ENCODE measurements at places on chromosomes 6 and 20.

DNA sequence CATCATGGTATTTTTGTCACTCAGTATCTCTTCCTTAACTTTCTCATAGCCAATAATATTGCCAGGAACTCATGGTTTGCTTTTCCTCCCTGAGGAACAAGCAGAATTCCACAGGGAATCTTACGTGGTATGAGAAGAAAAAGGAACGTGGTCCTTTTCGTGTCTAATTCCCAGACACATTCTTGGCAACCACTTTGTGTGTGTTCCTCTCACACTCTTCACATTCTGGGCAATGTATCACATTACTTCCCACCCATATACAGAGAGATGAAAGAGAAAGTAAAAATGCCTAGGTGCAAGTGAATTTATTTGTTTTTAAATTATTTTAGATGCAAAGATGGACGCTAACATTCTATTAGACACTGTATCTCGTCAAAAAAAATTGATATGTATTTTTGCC is 102.7 kb downstream of the PTPRK start:
- DNase-seq, result no peak

GRCh38 chr20:14337400-14338171 is at the start of gene FLRT3:
Gene FLRT3, minus strand, starts transcription at chr20:14337612. Its CDS starts 10,106 bp downstream, at chr20:14327506.
- DNase-seq, result no peak

DNA sequence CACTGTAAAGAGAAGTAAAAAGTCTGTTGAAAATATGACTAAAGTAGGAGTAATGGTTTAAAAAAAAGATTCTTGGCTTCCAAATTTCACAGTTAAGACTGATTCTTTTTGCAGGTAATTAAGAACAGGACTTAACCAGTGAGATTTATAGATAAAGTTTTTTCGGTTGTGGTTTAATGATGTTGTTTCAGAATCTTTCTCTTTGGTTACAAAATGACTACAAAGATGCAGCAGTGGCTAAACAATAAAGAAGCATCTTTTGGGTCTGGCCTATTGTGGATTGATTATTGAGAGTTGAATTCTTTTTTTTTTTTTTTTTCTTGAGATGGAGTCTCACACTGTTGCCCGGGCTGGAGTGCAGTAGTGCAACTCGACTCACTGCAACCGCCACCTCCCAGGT is 109.7 kb downstream of the AKAP7 start:
- DNase-seq, result no peak

DNA sequence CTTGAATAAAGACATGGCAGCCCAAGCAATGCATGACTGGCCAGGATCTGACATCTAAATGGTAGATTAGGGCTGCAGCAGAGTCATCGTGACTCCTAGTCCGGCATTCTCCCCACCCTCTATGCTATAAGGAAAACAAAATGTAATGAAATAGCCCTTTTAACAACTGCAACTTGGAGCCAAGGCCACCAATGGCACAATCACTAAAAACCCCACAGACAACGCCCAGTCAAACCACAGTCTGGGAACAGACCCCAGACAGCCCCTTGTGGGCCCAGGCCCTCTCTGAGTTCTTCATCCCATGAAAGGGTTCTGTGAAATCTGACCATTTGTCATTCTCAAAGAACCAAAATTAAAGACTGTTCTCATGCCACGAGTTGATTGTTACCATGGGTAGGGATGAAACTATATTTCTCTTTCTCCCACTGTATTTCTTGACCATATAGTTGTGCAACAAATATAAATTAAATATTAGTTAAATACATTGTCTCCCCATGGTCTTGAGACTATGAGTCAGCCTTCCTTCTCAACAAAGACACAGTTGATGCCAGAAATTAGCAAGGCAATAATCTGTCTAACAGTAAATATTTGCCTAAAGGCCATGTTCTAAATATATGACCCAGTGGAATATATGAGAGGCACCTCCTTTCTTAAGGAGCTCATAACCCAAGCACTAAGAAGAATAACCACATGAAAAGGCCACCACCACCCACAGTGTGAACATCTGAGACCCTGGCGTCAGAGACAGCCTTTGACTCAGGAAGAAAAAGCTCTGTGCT is 85.6 kb upstream of the SSTR4 start:
- no peak for DNase-seq

GRCh38 chr6:79702691-79703090 is 71.6 kb downstream of the SH3BGRL2 start:
- no peak for DNase-seq

GRCh38 chr20:23178806-23179205 is 92.7 kb upstream of the CD93 start:
- DNase-seq, result no peak

GRCh38 chr6:3919130-3919628 is 70.0 kb downstream of the FAM50B start:
- no peak for DNase-seq

- no peak for DNase-seq
These were observed 208.9 kb upstream of the EXOC2 start for GRCh38 chr6:901696-902460.

GRCh38 chr6:143232849-143233248 is 172.2 kb downstream of the AIG1 start:
- DNase-seq, result no peak

DNA sequence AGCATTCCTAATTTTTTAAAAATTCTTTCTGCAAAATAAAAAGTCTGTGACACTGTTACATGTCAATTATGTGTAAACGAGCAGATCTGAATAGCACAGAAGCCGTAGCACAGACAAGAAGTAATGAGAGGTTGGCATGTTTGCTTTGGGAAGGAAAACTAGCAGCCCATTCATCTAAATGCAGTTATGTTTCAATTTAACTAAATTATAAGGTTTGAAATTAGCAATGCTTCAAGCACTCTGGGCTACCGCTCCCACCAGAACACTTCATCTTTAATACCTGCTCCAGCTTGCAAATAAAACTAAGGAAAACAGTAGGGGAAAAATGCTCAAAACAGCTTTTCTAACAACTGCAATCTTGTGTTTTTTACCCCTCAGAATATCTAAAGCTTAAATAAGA is 73.9 kb downstream of the PTPRK start:
- no peak for DNase-seq

DNA sequence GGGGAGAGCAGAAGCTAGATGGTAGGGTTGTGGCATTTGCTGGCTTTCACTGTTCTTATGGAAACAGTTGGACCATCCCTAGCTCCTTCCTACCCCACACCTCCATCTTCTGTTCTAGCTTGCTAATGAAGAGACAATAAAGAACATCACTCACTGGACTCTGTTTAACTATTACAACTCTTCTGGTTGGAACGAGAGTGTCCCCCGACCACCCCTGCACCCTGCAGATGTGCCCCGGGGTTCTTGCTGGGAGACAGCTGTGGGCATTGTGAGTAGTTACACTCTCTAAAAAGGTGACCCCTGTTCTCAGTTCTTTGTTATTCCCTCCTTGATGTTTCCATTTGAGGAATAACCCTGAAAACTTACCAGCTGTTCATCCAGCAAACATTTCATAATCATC is 40.4 kb upstream of the NOP56 start:
- DNase-seq, result no peak

- no peak for DNase-seq
These were observed 5.2 kb downstream of the OR11A1 start for GRCh38 chr6:29451471-29452193.

DNA sequence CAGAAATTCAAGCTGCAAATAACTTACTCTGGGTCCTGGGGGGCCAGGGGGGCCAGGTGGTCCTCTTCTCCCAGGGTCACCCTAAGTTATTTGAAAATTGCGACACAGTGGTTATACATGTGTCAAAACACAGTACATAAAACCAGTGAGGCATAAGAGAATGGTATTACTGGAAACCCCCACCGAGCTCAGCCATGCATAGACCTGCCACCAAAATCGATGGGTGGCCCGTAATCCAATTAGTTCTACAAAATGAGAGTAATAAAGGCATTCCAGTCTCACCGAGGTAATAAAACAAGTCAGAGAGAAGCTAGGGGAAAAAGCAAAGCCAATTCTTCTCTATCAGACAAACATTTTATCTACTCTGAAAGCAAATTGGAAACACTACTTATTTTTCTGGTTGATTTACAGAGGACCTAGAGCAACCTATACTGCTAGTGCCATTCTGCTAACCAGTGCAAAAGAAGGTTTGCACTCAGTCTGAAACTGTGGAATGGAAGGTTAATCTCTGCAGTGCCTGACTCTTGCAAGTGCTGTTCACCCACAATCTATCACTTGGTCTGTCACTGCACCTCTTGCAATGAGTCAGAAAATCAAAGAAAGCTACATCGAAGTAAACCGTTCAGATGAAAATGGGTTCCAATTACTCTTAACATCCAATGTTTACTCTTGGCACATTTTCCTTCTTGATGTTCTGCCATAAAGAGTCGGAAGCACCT is 32.4 kb downstream of the COL9A1 start:
- DNase-seq, result no peak

DNA sequence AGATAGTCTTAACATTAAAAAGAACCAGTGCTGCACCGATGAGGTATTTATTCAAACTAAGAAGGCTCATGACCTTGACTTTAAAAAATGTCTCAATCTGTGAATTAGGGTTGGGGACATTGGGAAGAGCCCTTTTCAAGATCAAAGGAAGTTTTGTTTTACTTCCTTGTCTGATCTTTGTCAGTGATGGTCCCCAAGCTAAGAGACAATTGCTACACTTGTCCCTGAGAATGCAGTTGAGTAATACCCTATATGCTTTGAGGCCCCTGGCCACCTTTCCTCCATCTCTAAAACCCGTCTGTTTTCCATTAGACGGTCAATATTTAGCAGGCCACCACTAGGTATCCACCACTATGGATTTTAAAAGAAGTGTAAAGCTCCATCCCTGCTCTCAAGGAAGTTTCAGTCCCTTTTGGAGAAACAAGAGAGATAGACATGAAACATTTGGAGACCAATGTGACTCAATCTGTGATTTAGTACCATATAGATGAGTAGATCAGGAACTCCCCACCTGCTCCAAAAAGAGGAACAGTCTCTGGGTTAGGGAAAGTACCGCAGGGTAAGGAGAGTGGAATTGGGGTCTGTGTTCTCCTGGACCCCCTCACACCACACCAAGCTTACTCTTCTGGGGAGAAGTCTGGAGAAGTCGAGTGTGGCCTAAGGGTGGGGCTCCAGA is 99.1 kb upstream of the ISM1 start:
- no peak for DNase-seq

- no peak for DNase-seq
These were observed 11.0 kb downstream of the PTCHD4 start for GRCh38 chr6:48099713-48100587.

GRCh38 chr6:68196645-68197044 is 438.4 kb upstream of the ADGRB3 start:
- DNase-seq, result no peak

- DNase-seq, result no peak
These were observed 80.1 kb downstream of the UTRN start for GRCh38 chr6:144365271-144365670.

DNA sequence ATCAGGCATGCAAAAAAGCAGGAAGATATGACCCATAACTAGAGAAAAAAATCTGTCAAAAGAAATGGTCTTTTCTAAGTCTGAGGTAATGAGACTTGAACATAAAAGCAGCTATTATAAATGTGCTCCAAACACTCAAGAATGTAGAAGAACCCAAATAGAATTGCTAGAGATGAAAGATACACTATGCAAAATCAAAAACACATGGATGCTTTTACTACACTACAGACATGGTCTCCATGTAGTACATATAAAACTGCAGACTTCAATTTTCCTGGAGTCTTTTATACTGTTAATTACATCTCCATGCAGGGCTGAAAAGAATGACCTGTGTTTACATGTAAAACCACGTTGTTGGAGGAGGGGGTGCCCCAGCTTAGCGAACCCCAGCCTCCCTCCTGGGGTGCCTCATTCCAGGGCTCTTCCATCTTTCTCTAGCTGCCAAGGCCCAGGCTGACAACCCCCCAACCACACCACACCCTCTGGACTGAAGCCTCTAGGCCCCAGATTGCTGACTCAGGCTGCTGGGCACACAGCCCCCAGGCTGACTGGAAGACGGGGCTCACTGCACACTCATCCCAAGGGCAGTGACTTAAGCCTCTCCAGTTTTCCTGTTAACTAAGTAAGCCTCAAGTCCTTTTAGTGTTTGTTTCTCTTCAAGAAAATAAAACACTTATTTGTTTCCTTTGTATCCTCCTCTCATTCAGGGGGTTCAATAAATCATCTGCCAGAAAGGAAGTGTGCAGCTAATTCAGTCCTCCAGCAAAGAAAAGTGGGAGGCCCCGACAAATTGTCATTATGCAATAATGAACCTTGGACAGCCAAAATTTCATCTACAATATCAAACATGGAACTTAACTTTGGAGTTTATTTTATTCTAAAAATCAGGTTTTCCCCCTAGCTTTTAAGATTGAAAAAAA is 26.0 kb upstream of the PLAGL1 start:
- DNase-seq, result no peak

- DNase-seq, result no peak
These were observed 29.0 kb upstream of the GTSF1L start for GRCh38 chr20:43755851-43756250.

GRCh38 chr6:89415185-89415584 is 3.1 kb upstream of the RRAGD start:
- no peak for DNase-seq

DNA sequence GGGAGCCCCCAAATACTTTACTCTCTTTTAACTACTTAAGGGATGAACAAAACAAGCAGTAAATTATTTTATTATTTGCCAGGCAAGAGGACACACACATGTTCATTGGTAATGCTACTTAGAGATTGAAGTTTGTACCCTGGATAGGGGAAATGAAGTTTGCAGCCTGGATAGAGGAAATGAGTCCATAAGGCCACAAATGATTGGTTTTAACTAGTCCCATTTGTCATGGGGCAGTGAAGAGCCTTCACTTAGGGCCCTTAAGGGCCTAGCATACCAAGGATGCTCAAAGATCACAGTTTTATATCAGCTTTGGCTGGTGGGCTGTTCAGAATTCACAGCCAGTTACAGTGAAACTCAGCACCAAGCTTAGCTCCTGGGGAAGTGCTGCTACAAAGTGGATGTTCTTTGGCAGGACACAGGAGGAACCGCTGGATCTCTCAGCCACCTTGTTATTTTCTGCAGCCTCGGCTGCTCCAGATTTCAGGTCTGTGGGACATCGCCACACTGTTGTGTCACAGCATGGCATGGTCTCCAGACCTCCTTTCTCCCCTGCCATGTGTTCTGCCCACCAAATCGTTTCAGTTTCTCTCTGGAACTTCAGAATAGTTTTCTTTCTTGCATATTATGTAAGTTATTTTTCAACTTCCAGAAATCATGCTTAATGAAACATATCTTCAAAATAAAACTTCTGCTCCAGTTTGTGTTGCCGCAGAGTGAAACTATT is 41.8 kb downstream of the NCOA7 start:
- DNase-seq, result no peak

- no peak for DNase-seq
These were observed 4.5 kb upstream of the CPNE1 start for GRCh38 chr20:35669221-35669620.

DNA sequence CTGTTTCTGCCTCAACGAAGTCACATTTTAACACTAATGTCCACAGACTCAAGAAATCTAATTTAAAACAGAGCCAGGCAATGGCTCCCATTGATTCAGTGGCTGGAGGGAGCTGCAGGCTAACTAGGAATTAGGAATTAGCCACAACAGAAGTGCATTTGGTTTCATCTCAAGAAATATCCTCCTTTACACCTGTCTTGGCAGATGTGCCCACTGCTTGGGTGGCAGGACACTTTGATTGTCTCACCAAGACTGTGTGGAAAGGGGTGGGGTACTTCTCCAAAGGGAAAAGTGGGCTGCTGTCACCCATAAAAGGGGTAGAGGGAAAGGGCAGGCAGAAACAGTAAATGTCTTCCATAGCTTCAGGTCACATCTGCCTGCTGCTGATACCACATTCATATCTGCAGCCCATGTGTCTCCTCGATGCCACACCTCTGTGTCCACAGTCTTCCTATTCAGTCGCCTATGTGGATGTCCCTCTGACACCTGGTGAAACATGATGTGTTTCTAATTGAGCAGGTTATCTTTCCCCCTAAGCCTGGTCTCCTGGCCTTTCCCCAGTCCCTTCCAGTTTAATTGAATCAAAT is 10.9 kb upstream of the OSER1 start:
- no peak for DNase-seq

Measured in activated T-helper 1 cell treated with Interleukin-2 at 50 U/mL for 16 hours (primary cell).